ENCODE measurements at places on chromosomes 2 and 18.

- DNase-seq = no peak
These were observed 162.7 kb upstream of the NT5C1B start for GRCh38 chr2:18752022-18752493.

DNA sequence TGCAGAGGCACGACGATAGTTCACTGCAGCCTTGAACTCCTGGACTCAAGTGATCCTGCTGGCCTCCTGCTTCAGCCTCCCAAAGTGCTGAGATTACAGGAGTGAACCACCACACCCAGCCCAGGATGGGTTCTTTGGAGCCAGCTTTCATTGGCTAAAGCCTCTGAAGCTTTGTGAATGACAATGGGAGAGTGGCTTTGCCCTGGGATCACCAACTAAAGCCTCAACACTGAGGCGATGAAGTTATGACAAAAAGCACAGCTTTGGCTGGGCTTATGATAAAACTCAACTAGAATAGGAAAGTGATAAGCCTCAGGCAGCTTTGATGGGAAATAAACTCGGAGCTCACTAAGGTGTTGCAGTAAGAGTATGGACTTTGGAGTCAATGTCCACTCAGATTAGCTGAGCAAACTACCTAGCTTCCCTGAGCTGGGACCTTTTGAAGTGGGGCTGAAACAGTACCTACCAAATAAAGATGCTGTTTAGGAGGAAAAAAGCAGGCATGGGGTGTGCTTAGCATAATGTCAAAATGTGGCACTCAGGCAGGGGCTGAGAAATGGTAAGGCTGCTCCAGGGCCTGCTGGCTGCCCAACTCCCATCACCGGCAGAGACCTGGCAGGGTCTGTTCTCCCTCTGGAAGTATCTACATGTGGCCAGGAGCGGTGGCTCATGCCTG, 4.3 kb downstream of the TMEM127 start:
- no peak for DNase-seq

- DNase-seq = peak; percentile 71
These were observed at the start of gene YES1 for GRCh38 chr18:811892-812375. YES1 (minus strand) TSS chr18:812242; CDS start chr18:756827, 55,415 bp downstream.

DNA sequence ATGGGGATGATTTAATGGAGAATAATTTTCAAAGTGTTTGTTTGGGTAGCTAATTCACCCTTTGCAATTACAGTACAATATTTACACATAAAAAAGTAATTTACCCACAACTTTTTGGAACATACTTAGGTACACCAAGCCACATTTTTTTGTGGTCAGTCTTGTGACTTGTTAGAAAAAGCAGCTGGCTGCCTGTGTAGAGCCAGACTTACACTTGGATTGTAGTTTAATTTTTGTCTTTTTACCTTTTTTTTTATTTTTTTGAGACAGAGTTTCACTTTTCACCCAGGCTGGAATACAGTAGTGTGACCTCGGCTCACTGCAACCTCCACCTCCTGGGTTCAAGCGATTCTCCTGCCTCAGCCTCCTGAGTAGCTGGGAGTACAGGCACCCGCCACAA, 45.4 kb downstream of the RALBP1 start:
- DNase-seq = no peak

GRCh38 chr2:106649306-106649705, 162.1 kb downstream of the CD8B2 start:
- no peak for DNase-seq

GRCh38 chr18:24071029-24071428, 56.5 kb downstream of the TTC39C start:
- DNase-seq = no peak

GRCh38 chr2:204896146-204896545, 350.9 kb downstream of the PARD3B start:
- no peak for DNase-seq

- DNase-seq = no peak
These were observed 87.1 kb upstream of the ZNF397 start for GRCh38 chr18:35153609-35154272.

GRCh38 chr18:57084331-57085271, 62.3 kb upstream of the BOD1L2 start:
- DNase-seq = no peak

- no peak for DNase-seq
These were observed 308.5 kb downstream of the KCNS3 start for GRCh38 chr2:18186816-18187613.

- DNase-seq = no peak
These were observed 2.9 kb downstream of the C1QL2 start for GRCh38 chr2:119155633-119156032.

- no peak for DNase-seq
These were observed 97.1 kb upstream of the SLC66A3 start for GRCh38 chr2:11058129-11058528.

DNA sequence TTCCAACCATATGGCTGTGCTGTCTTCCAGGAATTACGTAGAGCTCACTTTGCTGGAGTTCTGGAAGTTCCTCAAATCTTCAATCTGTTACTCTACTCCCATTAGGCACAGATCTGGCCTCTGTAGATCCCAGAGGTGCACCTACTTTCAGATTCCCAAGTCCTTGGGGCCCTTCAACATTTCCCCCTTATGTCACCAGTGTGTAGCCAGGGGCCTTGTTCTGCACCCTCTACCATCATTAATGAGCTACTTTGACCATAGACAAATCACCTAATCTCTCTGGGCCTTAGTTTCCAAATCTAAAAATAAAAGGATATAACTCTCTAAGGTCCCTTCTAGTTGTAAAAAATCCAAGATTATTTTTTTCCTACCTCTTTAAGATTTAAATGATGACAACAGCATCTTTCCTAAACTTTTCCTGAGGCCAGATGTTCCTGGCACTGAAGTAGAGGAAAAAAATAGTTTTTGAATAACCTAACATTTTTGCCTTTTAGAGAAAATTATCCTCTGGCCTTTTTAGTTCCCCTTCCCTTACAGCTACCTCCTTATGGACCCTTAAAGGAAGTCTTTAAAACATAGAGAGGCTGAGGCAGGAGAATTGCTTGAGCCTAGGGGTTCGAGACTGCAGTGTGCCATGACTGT, 31.0 kb upstream of the WIPF1 start:
- DNase-seq = no peak

DNA sequence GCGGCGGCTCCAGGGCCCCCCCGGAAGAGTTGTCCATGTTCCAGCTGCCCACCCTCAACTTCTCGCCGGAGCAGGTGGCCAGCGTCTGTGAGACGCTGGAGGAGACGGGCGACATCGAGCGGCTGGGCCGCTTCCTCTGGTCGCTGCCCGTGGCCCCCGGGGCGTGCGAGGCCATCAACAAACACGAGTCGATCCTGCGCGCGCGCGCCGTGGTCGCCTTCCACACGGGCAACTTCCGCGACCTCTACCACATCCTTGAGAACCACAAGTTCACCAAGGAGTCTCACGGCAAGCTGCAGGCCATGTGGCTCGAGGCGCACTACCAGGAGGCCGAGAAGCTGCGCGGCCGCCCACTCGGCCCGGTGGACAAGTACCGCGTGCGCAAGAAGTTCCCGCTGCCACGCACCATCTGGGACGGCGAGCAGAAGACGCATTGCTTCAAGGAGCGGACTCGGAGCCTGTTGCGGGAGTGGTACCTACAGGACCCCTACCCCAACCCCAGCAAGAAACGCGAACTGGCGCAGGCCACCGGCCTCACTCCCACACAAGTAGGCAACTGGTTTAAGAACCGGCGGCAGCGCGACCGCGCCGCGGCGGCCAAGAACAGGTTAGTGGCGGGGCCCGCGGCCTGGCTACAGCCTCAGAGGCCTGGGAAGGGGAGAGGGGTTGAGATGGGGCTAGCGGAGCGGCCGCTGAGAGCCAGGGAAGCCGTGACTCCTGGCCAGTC, 965 bp downstream of the SIX3 start:
- no peak for DNase-seq

- no peak for DNase-seq
These were observed 83.0 kb downstream of the CMPK2 start for GRCh38 chr2:6782517-6783237.
